ENCODE measurements at places on chromosomes 4 and X.
A peak's percentile ranks its signal among the peaks of the same experiment; 100 is the strongest.

GRCh38 chr4:54038056-54038455 lies 26.3 kb downstream of the CHIC2 start:
- no peak for DNase-seq

GRCh38 chrX:83916525-83916924 lies 55.6 kb downstream of the CYLC1 start:
- DNase-seq: no peak

DNA sequence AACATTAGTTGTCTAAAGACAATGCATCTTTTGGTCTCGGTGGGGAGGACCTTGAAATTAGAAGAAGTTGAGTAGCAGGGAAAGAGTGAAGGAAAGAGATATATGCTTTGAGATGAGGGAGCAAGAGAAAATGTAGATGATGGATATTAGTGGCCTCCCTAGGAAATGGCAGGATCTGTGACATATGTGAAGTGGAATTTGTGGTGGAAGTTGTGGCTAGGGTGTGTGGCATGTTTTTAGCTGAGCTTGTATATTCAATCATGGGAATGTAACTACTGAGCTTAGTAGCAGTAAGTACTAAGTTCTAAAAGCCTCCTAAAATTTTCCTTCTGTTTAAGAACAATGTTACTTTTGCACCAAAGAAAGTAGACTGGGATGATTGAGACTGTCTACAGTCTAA lies 382.8 kb upstream of the CTSO start:
- DNase-seq: no peak

GRCh38 chrX:34863906-34864305 lies 78.7 kb upstream of the FAM47B start:
- DNase-seq: no peak

- DNase-seq: no peak
These were observed 131.3 kb upstream of the AGA start for GRCh38 chr4:177573507-177573906.

- no peak for DNase-seq
These were observed 40.6 kb downstream of the ARHGAP10 start for GRCh38 chr4:147772459-147772969.

- no peak for DNase-seq
These were observed 112.2 kb upstream of the PSAPL1 start for GRCh38 chr4:7546809-7547367.

GRCh38 chrX:118724775-118725174 lies 2.6 kb upstream of the IL13RA1 start:
- DNase-seq: no peak

DNA sequence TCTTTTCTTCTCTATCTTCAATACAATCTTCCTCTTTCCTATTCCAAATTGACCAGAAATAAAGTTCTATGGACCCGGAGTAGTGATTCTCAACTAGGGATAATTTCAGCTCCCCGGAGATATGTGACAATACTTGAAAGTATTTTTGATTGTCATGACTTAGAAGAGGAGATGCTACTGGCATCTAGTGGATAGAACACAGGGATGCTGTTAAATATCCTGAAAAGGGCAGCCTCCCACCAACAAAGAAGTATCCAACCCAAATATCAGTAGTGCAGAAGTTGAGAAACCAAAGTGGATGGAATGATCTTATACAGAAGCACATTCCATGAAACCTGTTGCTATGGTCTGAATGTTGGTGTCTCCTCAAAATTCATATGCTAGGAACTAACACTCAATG lies 65.7 kb upstream of the NDST3 start:
- no peak for DNase-seq

GRCh38 chr4:123623611-123624010 lies 227.0 kb downstream of the SPRY1 start:
- DNase-seq: no peak

DNA sequence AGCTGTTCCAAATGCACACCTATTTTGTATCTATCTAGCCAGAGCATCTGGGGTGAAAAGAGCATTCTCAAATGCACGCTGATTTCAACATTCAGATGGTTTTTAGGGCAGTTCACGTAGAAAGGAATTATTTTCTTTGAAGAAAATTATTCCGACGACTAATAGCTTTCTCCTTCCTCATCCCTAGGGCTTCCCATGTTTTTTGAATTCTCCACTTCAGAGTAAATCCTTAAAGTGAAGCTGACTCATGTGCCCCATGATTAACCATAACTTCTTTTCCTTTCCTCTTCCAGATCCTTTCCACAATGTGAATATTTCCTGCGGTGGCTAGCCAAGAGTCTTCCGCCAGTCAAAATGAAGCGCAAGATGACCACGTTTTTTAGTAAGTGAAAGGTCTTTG lies 86.7 kb upstream of the PDHA1 start:
- DNase-seq: no peak

DNA sequence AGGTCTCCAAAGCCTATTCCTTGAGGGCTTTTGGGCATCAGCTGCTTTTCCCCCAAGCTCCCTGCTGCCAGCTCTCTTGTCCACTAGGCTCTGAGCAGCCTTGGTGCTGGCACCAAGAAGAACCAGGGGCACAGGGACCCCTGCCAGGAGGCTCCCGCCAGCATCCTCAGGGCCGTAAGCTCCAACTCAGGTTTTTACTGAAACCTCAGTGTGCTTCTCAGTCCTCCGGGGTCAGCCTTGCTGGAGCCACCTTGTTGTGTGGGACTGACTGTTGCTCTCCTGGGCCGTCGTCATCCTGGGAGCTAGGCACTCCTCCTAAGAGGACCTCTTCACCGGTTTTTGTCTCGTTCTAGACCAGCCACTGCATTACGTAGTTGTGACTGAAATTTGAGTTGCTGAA lies 38.9 kb downstream of the NOP14 start:
- peak; percentile 10 for DNase-seq

- no peak for DNase-seq
These were observed 15.2 kb upstream of the TLR8 start for GRCh38 chrX:12891171-12891570.

- DNase-seq: no peak
These were observed 176.2 kb upstream of the RBPJ start for GRCh38 chr4:26144526-26145155.

DNA sequence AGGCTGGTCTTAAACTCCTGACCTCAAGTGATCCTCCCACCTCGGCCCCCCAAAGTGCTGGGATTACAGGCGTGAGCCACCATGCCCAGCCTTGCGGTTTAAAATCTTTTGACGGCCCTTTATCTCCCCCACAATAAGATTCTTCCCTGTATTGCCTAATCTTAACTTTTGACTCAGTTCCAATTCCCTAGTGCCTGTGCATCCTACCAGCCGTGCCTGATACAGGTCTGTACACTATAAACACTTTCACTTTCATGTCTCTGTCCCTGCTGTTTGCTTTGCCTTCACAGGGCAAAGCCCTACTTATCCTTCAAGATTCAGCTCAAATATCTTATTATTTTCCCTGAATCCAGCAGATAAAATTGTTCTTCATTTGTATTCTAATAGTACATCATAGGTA lies 74.6 kb downstream of the WDR44 start:
- DNase-seq: no peak

- no peak for DNase-seq
These were observed 1430.0 kb downstream of the ARAP2 start for GRCh38 chr4:34814266-34814665.

DNA sequence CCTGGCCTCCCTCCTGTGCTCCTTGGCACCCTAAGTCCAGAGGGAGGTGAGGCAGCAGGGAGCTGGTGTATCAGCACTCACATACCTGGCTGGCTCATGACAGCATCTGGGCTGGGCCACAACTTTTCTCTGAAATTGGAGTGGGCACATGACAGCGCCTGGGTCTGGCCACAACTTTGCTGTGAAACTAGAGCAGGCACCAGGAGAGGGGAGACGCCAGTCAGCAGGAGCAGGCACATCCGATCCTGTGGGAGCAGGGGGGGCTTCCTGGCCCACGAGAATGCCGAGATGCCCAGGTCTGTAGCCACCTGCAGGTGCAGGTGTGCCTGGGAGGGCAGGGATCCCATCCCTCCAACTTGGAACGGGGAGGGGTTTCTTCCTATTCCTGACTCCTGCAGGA lies 69.7 kb upstream of the PPP3CA start:
- no peak for DNase-seq

- DNase-seq: no peak
These were observed 10.6 kb upstream of the GPR174 start for GRCh38 chrX:79133904-79134303.

All from heart left ventricle (tissue), 16 donors.